PC-3 (cell line): ENCODE measurements at places on chromosomes 6 and 20. TPM values are rescaled to one million over a fixed set of nuclear protein-coding genes. Genes with fewer than 3 reads are reported as not detected.

- DNase-seq = no peak
These were observed 129.9 kb downstream of the LRFN2 start for GRCh38 chr6:40457261-40457660.

GRCh38 chr6:125910527-125910926 is 46.0 kb upstream of the HINT3 start:
- DNase-seq = peak; percentile 11

GRCh38 chr6:7897461-7898192 is 13.0 kb downstream of the TXNDC5 start:
- no peak for DNase-seq

- DNase-seq = no peak
These were observed 60.0 kb upstream of the EZR start for GRCh38 chr6:158879180-158879579.

GRCh38 chr6:118476551-118476950 is 71.5 kb upstream of the PLN start:
- DNase-seq = no peak

GRCh38 chr6:38867726-38868125 is 152.6 kb downstream of the DNAH8 start:
- peak; percentile 49 for DNase-seq

NRN1 gene
- not detected in 2 replicates for total RNA-seq
